Suppressor macrophage (primary cell): ENCODE measurements at places on chromosomes 3 and 15.

GRCh38 chr15:89576417-89576773 lies 1.1 kb downstream of the TICRR start:
- no peak for DNase-seq

- peak; percentile 53 for DNase-seq
These were observed 194.7 kb downstream of the KLHL25 start for GRCh38 chr15:85600001-85600400.

DNA sequence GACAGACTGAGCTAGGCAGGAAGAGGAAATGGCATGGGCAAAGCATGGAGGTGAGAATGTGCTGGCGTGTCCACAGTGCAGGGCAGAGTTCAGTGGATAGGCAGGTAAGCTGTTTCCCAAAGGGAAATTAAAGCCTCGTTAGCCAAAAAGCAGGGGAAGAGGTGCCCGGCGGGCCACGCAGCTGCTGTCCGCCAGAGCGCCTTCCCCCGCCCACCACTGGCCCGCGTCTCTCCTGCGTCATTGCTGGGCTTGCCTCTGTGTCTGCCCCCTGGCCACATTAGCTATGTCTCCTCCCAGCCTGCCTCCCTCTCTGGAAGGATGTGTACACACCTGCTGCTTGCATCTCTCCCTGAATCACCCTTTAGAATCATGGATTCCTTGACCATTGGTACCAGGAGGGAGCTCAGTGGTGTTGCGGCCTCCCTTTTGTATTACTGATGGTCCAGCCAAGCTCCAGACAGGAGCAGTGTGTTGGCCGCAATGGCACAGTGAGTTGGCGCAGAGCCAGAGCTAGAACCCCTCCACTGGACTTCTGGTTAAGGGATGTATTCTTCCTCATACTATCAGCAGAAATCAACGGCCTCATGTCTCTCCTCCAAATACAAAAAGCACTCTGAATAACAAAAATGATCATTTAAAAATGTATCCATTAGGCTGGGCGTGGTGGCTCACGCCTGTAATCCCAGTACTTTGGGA lies 26.6 kb downstream of the SLC28A1 start:
- DNase-seq, result no peak

DNA sequence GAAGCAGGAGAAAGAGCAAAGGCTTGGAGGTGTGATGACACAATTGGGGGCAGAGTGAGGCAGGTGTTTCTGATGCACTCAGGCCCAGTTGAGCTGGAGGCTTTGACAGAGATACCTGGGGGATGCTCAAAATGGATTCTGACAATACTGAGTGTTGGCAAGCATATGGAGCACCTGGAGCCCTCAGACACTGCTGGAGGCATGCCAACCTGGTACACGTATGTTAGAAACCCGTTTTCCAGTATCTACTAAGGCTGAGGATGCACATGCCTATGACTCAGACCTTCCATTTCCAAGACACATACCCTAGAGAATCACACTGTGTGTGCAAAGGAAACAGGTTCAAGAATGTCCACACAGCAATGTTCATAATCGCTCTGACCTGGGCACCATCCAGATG lies 58.7 kb downstream of the WNT7A start:
- no peak for DNase-seq

DNA sequence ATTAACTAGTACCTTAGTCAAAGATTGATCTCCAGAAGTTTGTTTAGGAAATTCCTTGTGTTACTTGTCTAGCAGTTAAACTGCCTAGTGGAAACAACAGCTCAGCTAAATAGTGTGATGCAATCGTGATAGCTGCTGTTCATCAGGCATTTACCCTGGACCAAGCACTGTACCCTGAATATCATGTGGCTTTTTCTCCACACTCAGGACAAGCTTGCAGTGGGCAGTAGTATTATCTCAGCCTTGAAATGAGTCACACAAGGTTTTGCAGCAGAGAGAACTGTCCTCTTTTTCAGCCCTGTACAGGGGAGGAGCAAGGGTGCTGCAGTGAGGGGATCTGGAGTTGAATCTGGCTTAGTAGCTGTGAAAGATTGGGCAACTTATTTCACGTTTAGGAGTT lies 208.4 kb downstream of the TP63 start:
- DNase-seq, result peak; percentile 2

DNA sequence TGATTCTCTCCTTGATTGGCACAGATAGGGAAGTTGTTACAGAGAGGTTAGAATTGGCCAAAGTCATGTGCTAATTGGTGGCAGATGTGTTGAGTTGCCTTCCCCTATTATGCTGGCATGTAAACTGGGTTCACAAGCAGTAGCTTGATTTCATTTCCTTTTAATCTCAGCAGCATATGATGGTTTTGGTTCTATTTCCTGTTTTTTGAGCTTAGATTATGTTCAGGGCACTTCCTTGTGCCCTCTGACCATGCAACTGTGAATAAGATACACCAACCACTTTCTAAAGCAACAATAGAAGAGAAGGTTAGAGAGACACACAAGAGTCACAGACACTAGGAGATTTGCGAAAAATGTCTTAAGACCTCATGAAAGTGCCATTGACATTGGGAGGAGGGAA lies 16.5 kb downstream of the HPS3 start:
- peak; percentile 84 for DNase-seq

DNA sequence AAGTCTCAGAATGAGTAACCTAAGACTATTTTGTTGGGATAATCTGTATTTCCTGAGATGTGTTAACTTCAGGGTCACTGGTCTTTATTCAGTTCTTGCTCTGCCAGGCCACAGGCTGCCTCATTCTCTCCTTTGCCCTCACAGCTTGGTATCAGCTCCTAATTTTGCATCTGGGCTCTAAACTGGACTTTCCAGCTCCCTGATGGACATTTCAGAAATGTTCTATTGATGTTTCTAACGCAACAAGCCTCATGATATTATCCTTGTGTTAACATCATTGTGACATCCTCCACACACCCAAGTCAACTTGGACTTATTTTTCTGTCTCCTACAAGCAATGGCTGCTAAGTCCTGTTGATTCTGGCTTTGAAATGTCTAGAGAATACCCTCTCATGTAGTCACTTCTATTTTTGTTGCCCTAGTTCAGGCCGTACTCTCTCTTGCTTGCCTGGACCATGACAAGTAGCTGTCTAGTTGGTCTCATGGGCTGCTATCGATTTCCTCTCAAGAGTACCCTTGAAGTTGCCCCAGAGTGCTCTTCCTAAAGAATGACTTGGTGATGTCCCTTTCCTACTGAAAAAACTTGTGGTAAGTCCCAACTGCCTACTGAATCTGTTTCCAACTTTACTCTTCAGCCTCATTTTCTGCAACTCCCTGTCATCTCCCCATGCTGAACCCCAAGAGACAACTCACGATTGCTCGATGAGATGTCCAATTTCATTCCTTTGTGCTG lies 52.7 kb downstream of the CHST2 start:
- no peak for DNase-seq

GRCh38 chr15:101580431-101580830 lies 71.8 kb downstream of the TM2D3 start:
- no peak for DNase-seq

GRCh38 chr3:143855183-143855582 lies 6.9 kb upstream of the SLC9A9 start:
- peak; percentile 58 for DNase-seq

GRCh38 chr3:46191730-46192129 lies 16.4 kb downstream of the CCR1 start:
- peak; percentile 71 for DNase-seq

DNA sequence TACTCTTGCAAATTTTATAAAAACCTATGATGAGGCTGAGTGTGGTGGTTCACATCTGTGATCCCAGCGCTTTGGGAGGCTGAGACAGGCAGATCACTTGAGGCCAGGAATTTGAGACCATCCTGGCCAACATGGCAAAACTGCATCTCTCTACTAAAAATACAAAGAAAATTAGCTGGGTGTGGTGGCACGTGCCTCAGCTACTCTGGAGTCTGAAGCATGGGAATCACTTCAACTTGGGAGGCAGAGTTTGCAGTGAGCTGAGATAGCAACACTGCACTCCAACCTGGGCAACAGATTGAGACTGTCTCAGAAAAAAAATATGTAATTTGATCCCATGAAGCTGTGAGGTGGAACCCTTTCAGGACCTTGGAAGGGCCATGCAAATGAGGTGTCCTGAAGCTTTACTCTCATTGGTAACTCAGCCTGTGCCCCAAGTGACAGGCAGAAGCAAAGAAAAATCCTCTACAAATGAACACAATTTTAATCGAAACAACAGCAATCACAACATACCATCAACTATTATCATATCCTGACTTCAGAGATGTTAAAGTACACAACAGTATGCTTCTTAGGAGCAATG lies 84.6 kb upstream of the CDV3 start:
- DNase-seq, result no peak

DNA sequence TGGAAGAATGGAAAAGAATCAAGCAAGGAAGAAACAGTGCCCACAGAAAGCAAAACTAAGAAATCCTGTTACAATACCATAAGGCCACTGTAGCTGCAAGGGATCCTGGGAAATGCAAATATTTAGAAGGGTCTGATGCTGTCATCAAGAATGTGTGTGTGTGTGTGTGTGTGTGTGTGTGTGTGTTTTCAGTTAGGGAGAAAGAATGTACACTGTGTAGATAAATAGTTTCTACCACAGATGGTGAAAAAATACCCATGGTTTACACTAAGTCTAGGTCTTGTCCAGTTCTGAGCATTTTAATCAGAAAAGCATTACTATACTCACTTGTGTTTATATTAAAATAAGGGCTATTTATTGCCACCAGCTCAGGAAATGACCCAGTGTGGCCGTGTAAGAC lies 355.0 kb downstream of the RBMS3 start:
- DNase-seq, result no peak

DNA sequence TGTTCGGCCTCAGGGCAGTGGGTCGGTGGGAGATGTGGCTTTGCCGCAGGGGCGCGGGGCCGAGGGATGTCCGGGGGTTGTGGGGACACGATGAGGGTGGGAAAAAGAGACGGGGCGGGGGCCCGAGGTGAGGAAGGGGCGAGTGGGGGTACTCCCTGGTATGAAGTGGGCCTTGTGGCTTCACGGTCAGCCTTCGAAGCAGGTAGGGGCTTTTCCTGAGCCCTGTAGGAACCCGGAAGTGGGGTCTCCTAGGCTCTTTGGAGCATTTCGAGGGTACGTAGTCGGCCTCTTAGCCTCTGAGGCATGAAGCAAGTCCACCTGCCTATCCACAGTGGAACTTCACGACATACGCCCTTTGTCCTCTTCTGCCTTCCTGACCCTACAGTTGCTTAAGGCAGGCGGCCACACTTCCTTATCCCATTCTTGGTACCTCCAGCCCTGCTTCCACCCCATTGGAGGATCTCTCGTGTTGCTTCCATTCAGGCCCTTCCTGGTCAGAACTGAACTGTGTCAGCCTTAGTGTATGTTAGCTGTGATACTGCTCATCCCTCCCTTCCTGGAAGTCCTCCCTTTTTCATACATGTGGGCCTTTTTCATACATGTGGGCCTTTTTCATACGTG lies 389 bp downstream of the ARPC4 start:
- peak; percentile 82 for DNase-seq

- DNase-seq, result no peak
These were observed 36.2 kb upstream of the CPNE4 start for GRCh38 chr3:132071043-132071442.

DNA sequence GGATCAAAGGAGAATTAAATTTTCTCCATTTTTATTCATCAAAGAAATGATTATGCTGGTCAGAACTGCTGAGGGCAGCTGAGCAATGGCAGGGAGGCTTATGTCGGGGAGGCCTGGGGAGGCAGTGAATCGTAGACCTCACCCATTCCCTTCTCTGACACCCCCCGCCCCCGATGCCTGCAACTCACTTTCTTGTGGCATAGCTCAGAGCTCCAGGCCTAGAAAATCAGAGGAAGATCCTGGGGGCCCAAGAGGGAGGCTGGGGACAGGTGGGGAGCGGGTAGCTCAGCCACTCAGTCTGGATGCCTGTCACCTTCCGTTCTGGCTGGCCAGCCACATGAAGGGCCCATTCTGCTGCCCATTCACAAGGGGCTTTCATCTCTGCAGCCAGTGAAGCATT lies 1.1 kb upstream of the DNAH1 start:
- DNase-seq, result no peak

DNA sequence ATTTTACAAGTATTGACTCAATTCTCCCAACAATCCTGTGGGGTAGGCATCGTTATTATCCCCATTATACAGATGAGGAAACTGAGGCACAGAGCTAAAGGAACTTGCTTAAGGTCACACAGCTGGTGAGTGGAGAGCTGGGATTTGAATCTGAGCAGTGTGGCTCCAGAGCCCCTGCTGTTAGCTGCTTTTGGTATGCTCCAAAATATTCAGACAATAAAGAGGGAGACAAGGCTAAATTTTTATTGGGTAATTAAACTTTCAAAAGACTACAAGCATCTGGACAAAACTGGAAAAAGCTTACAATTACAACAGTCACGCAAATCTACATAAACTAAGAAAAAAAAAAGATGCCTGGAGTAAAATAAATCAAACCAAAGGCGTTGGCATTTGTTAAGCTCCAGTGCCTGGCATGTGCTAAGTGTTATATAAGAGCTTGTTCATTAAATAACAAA lies 27.7 kb downstream of the CCDC13 start:
- DNase-seq, result no peak

DNA sequence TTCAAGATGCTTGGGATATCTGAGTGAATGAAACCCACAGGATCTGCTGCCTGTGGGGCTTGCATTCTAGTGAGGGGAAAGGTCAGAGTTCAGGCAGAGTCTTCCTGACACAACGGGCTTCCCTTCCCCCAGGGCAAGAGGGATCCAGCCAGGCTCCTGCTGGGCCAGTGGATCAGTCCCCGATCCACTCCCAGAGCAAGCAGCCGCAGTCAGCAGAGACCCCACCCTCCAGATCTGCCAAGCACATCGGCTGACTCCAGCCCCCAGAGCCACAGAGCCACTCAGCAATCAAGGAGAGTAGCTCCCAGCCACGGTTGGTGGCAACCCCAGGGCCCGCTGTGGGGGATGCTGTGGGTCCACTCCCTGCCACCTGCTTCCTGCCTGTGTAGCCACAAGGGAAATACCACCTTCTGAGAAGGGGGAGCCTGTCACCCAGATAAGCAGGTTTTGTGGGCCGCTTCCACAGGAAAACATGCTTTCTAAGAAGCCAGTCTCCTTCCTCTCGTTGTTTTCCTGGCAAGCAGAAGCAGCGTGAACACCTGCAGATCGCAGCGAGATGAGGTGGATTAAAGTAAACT lies 44.9 kb downstream of the CPN2 start:
- DNase-seq, result no peak

- DNase-seq, result no peak
These were observed 39.4 kb downstream of the KPNA1 start for GRCh38 chr3:122475316-122475715.

DNA sequence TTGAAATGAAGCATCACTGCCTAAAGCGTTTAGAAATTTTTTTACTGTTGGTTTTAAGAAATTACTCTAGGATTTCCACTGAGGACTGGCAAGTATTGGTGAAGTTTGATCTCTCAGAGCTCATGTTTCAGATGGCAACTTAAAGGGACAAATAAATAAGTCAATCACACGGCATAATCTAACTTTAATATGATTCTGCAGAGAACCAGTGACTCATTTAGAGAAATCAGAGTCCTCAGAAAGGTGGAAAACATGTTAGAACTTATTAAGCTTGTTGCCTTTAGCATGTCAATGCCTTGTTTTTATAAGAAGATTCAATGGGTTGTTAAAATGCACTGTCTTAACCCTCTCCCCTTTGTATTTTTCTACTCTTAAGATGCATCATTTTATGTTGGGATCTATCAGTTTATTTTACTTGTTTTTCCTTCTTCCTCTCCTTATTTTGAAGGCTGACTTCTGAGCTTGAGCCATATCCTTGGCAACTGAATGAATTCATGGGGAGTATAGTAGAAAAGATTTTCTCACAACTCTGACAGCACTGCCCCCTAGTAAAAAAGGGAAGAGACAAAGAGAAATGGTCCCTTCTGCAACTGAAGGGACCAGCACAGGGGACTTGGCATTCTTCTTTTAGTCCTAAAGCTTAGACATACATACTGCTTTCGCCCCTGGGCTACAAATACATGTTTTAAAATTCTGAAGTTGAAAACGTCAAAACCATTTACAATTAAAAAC lies 431.2 kb downstream of the LPP start:
- peak; percentile 49 for DNase-seq
